ENCODE measurements at places on chromosomes 12 and 14. TPM values are rescaled to one million over a fixed set of nuclear protein-coding genes. Genes with fewer than 3 reads are reported as not detected.

The NID2 gene
- 145 TPM for total RNA-seq

The LRFN5 gene
- 0.30 TPM for total RNA-seq

The TRHDE gene
- total RNA-seq, result 0.38 TPM

The PDE3A gene
- total RNA-seq, result 32.4 TPM

The MMP17 gene
- total RNA-seq, result 9.1 TPM

The SERPINA10 gene
- not detected for total RNA-seq

The LRRC10 gene
- not detected for total RNA-seq

The OR4N5 gene
- total RNA-seq, result not detected

The BTBD7 gene
- 22.1 TPM for total RNA-seq

The VDR gene
- 15.8 TPM for total RNA-seq

The ZBTB39 gene
- total RNA-seq, result 3.7 TPM

The MYBPC1 gene
- total RNA-seq, result not detected

The HOXC13 gene
- not detected for total RNA-seq

The IL23A gene
- not detected for total RNA-seq

The TAS2R30 gene
- 2.0 TPM for total RNA-seq

The TMPRSS12 gene
- total RNA-seq, result not detected

The TXNRD1 gene
- 367 TPM for total RNA-seq

The CD163 gene
- total RNA-seq, result not detected

The RFX4 gene
- not detected for total RNA-seq

The CLEC7A gene
- total RNA-seq, result not detected

The NKX2-1 gene
- not detected for total RNA-seq

The SYNE3 gene
- 19.2 TPM for total RNA-seq

The RPL6 gene
- total RNA-seq, result 271 TPM

The CNIH1 gene
- 76.3 TPM for total RNA-seq

The GPR84 gene
- total RNA-seq, result not detected

The ISM2 gene
- total RNA-seq, result not detected

The OR10P1 gene
- not detected for total RNA-seq

The CELA1 gene
- not detected for total RNA-seq

The MGAT4C gene
- 0.23 TPM for total RNA-seq

The RBMS2 gene
- 4.6 TPM for total RNA-seq

Measured in smooth muscle cell of the coronary artery (primary cell).